Large intestine (tissue), 12 donors: ENCODE measurements at places on chromosomes 2 and 18. TPM values are rescaled to one million over a fixed set of nuclear protein-coding genes. Genes with fewer than 3 reads are reported as not detected.

TTC39C gene
- 11.2 TPM for polyA plus RNA-seq

SLC4A5 gene
- 1.5 TPM for polyA plus RNA-seq

ARHGEF4 gene
- 5.4 TPM for polyA plus RNA-seq

SLC5A7 gene
- polyA plus RNA-seq: 7.1 TPM

PRKAG3 gene
- polyA plus RNA-seq: 0.07 TPM

PAX8 gene
- polyA plus RNA-seq: 2.1 TPM

LRRTM1 gene
- 3.1 TPM for polyA plus RNA-seq

BOLL gene
- 0.09 TPM for polyA plus RNA-seq

HOXD12 gene
- polyA plus RNA-seq: not detected

CNGA3 gene
- 2.3 TPM for polyA plus RNA-seq

UGT1A5 gene
- polyA plus RNA-seq: 0.15 TPM

MEP1B gene
- 0.45 TPM for polyA plus RNA-seq

ERICH2 gene
- 0.69 TPM for polyA plus RNA-seq

GORASP2 gene
- 66.1 TPM for polyA plus RNA-seq

CRYBA2 gene
- polyA plus RNA-seq: 13.3 TPM

CFAP53 gene
- polyA plus RNA-seq: 0.91 TPM

FOSL2 gene
- 57.5 TPM for polyA plus RNA-seq

GKN2 gene
- polyA plus RNA-seq: 0.10 TPM

SIGLEC15 gene
- 2.0 TPM for polyA plus RNA-seq

SERPINE2 gene
- 72.4 TPM for polyA plus RNA-seq

LCT gene
- 79.1 TPM for polyA plus RNA-seq

ZNF521 gene
- 9.3 TPM for polyA plus RNA-seq
